Bone marrow (tissue), 2 donors: ENCODE measurements at places on chromosomes 5 and 9.

- DNase-seq, result no peak
Observed at GRCh38 chr5:62920856-62921255, 342.2 kb downstream of the LRRC70 start.

DNA sequence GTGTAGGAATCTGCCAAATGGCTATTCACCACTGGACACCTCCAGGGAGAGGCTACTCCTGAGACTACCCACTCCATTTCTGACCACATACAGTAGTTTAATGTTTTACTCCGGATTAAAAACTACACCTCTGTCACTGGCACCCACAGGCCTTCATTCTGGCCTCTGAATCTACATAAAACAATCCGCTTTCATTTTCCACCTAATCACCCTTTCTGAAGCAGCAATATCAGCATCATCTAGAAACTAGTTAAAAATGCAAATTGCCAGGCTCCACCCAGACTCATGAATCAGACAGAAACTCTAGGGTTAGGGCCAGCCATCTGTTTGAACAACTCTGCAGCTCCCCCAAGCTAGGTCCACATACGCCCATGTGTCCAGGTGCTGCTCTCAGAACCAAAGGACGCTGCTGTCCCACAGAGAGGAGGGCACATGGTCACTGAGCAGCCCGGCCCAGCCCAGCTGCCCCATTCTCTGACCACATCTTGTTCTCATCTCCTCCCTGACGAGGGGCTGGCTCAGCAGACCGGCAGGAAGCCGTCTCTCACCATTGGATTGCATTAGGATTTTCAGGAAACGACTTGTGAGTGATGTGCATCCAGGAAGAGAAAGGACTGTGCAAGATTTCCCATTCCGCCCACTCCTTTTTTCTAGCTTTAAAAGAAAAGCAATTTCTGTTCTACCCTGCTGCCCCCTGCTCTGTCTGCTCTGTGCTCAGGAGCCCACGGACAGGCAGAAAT, 34.7 kb downstream of the ADAM19 start:
- DNase-seq, result no peak

DNA sequence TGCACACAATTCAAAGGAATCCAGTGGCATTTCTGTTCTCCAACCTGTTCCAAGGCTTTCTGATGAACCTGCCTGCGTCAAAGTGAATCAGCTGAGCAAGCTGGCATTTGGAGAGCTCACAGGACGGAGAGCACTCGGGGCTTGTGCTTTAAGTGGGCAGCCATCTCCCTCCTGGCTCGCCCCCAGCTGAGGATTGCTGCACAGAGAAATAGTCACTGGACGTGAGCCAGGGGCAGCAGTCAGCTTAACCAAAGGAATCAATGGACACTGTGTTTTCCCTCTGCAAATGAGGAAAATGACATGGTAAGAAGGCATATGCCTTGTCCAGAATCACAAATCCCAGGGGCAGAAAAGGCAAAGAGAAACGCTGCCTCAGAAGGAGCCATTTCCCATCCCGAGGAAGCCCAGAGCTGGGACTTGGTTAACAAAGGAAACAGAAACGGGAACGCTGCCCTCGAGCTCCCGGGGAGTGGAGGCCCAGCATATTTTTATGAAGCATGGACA, 299.4 kb downstream of the ZSWIM6 start:
- no peak for DNase-seq

- DNase-seq, result no peak
Observed at GRCh38 chr5:132143148-132143547, 69.6 kb downstream of the CSF2 start.

DNA sequence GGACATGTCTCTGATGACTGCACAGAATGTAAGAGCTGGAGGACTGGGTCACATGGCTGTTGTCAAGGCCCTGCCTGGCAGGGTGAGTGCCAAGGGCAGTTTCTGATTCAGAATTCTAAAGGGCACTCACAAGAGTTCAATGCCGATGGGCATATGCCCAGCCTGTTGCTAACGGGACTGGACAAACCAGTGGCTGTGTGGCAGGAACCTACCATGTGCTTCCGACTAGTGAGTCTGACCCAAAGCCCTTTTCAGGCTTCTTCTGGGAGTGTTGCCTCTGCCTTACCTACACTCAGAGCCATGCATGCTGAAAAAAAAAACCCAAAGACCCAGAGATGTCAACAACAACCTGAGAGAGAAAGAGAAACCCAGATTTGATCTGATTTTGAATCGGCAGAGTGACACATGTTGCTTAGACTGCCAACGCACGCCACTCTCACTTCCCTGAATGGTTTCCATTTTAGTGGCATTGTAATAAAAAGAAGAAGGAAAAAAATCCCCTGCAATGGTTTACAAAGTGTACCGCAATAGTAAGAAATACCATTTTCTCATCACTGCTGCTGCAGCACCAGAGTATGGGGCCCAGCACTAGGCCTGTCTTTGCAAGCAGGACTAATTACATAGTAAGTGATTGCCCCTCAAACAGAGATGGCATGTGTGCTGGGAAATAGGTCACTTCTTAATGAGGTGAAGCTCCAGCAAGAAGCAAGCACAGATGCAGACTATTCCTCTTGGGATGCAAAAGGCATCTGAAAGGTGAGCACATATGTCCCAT, 194.3 kb downstream of the PALM2AKAP2 start:
- no peak for DNase-seq

GRCh38 chr9:90432951-90433350, 209.7 kb downstream of the DIRAS2 start:
- no peak for DNase-seq
